ENCODE measurements at places on chromosomes 2 and 18.

GRCh38 chr18:13265008-13265910, 46.7 kb downstream of the LDLRAD4 start:
- no peak for DNase-seq

GRCh38 chr2:227503433-227504406, 31.8 kb downstream of the AGFG1 start:
- no peak for DNase-seq

DNA sequence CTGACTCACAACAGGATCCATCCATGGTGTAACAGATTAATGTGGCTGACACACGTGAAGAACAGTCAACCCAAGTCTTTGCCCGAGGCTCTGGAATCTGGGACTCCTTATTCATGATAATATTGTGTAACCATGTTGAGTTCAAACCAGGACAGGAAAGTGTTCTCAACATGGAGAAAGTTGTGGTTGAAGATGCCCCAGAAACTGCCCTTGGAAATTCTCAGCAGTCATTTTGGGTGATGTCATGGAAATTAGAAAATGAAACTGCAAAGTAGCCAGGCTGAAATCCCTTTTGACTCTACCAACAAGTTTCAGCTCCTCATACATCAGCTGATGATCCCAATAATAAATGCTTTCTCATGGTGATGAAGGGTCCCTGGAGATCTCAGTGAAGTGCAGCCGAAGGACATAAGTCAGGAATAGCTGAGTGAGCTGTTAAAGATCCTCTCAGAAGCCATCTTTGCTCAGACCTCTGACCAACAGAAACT, 307.7 kb downstream of the TNS1 start:
- DNase-seq: no peak

DNA sequence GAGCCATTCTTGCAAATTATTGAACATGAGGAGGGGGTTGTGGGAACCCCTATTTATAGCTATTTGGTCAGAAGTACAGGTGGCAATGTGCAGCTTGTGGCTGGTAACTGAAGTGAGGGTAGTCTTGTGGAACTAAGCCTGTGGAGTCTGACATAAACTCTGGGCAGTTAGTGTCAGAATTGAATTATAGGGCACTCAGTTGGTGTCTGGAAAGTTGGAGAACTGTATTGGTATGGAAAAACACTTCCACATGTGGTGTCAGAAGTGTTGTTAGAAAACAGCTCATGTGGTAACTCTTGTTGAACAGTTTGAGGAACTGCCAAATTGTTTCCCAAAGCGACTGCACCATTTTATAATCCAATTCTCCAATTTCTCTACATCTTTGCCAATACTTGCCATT, 7.5 kb downstream of the RALBP1 start:
- no peak for DNase-seq

GRCh38 chr18:13611142-13611600, 115.2 kb downstream of the FAM210A start:
- DNase-seq: no peak

- DNase-seq: no peak
Observed at GRCh38 chr18:63762518-63762917, 12.7 kb upstream of the SERPINB7 start.

- no peak for DNase-seq
Observed at GRCh38 chr2:191167766-191168165, 17.0 kb upstream of the STAT4 start.

- no peak for DNase-seq
Observed at GRCh38 chr2:228102949-228103348, 78.5 kb downstream of the SPHKAP start.

DNA sequence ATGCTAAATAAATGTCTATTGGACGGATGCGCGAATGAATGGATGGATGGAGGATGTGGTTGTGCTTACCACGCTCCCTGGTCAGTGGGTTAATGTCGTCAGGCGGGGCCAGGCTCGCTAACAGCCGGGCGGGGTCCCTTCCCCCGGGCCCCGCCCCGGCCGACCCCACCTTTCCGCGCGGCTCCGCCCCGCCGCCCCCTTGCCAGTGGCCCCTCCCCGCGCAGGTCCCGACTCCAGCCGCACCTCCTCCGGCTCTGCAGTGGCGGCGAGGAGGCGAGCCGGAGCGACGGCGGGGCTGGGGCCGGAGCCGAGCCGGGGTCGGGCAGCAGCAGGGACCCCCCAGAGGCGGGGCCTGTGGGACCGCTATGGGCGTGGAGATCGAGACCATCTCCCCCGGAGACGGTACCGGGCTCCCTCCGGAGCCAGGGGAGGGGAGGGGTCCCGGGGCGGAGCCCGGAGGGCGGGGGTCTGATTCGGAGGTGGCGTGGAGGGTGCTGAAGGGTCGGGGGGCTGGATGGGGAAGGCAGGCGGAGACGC, at the start of gene FKBP1B:
Gene FKBP1B, plus strand, starts transcription at position 257 of the 537 bp plus-strand sequence. Its CDS starts 109 bp downstream, at position 366.
- DNase-seq: no peak

DNA sequence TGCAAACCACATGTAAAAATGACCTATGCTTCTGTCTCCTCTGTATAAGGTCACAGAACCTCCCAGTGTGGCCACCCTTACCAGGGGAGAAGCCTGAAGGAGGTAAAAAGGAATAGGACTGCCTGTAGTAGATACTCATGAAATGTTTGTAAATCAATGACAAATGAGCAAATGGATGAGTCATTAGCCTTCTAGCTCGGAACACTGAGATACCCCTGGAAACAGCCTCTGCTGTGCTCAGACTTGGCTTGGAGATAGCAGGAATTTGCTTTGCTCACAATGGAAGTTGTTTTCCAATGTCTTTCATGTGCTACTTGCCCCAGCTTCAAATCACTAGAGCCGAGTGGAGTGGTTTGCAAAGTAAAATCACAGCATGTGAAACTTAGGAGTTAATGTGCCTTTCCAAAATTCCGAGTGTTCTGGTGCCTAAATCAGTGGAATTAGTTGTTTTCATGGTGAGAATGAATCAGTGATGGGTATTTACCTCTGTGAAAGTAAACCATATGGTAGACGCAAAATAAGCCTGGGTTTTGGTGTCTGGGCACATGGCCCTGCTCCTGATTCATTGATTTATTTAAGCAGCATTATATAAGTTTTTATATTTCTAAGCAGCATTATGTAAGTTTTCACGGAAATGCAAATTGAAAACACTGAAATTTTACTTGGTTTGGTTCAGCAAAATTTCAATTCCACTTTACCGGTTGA, 154.0 kb upstream of the MAP3K20 start:
- DNase-seq: no peak

DNA sequence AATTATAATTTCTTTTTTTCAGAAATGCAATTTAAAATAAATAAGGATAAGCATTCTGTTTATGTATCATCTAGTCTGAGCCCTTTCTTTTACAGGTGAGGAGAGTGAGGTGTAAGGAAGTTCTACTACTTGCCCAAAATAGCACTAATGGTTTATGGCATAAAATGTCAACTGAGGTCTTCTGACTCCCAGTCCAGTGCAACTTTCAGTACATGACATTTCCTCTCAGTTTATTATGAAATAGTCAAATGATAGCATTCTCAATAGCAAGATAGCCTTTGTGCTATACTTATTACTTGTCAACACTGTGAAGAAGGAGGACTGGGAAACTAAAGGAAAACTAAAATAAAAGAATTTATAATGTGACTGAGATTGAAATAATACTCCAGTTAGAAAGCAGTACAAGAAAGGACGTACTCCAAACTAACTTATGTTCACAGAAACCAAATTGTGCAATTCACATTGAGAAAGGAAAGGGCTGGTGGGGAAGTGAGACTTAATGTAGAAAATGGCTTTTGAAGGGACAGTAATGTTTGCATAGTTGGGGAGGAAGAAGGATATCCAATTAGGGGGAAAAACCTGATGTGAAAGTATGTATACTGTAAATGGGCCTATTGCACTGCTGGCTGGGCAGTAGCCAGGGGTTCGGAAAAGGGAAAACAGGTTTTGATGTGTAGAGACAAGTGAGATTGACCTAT, 166.7 kb upstream of the ZEB2 start:
- DNase-seq: no peak

GRCh38 chr2:106096299-106097037, 97.6 kb downstream of the UXS1 start:
- DNase-seq: no peak

- no peak for DNase-seq
Observed at GRCh38 chr2:58137221-58137620, 90.6 kb downstream of the VRK2 start.

- no peak for DNase-seq
Observed at GRCh38 chr2:21268878-21269224, 145.1 kb downstream of the TDRD15 start.

GRCh38 chr2:168592181-168592831, 136.2 kb downstream of the CERS6 start:
- DNase-seq: no peak

DNA sequence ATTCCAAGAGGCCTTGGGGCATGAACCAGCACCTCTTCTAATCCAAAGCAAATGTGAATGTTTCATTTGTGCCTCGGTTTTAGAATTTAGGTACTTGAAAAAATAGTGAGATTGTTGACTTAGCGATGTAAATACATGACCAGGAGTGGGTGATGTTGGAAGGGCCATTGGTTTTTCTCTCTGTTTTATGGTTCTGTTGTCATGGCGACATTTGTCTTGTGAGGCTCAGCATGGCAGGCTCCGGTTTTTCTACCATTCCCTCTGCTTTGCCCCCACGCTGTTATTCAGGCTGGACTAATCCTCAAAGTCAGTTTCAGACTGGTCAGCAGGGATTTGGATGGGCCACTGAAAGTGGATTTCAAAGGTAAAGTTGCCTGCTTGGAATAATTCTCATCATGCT, 255.4 kb downstream of the ALPK2 start:
- no peak for DNase-seq

DNA sequence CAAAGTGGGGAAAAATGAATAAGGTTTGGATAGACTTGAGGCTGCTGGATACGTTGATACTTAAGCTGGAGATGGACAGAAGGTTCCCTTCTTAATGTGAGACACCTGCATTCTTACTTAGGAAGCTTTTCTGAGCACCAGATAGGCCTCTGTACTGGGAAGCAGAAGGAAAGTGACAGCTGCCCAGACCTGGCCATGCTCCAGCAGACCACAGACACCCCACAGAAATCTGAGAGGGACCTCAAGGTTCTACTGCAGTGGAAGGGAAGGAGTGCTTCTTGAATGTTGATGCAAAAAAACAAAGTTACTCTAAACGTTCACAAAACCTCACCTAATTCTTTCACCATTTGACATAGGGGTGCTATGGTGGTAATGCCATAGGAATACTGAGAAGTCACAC, 642.1 kb upstream of the ID2 start:
- no peak for DNase-seq

GRCh38 chr2:240121675-240122074, 14.4 kb downstream of the COPS9 start:
- DNase-seq: no peak

DNA sequence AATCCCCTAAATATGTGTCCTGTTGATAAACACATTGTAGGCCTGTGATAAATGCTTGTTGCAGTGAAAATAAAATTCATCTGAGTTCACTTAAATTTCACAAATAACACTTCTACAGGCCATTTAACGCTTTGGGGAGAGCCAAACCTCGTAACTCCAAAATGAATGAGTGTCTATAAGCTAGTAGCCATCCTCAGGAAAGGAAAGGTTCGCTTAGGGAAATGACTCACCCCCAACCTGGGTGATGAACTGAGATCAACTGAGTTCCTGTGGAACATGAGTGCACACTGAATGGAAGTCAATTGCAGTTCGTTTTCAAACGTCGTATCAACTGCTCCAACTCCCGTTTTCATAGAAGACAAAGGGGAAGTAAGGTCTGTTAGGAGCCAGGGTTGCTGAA, 527.6 kb upstream of the ID2 start:
- no peak for DNase-seq

DNA sequence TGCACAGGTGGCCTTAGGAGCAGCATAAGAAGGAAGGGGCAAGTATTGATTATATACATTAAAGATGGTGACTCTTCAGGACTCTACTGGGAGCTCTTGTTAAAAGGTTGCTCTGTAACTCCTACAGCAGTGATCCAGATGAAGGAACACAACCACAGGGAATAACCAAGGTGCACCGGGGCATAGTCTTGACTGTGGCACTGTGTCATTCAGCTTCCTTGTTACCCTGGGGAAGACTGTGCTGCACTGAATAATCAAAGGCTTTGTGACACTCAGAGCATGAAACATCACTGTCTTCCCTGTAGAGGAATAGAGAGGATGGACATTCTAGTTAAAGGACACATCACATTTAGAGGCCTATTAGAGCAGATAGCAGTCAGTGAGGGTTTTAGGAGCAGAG, 105.3 kb downstream of the UBE2E3 start:
- no peak for DNase-seq

DNA sequence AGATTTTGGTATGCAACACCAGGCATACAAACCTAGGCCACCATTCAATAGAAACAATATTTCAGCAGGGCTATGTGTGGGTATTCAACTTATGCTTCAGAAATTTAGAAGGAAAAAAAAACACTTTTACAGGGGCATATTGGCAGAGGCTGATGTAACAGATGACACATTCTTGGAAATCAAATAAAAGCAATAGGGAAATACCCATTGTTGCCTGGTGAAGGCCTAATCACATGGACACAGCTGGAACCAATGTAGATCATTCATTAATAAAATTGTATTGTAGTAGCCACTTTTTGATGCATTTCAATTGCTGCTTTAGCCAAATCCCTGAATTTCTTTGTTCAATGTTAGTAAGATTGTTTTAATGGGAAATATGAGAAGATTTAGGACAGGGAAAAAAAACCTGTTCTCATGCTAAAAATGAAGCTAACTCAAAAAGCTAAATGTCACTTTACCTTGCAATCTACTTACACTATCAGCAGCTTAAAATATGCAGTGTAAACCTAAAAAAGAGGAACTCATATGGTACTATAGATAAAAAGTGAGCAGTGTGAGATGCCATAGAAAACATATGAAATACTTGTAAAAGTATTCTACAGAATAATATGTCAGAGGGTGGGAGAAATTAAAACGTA, 289.4 kb downstream of the ZEB2 start:
- DNase-seq: no peak

- DNase-seq: no peak
Observed at GRCh38 chr2:215917953-215918620, 95.3 kb downstream of the MREG start.

- DNase-seq: no peak
Observed at GRCh38 chr2:144372410-144373080, 147.4 kb downstream of the ZEB2 start.

- no peak for DNase-seq
Observed at GRCh38 chr2:191115391-191115790, 35.4 kb downstream of the STAT4 start.

DNA sequence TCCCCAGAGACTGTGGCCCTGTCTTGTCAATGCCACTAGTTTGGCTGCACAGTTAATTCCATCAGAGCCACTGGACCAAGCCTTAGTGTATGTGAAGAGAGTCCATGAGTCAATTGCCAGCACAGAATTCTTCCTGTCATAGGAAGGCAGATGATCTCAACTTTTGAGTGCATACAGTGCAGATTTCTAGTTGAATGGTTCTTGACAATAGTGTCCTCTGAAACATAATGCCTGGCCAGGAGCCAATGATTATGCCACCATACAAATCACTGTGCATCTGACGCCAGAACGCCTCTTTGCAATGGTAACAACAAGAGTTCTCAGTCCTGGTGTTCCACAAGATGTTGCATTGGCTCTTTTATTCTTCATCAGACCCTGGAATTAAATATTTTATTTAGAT, 7.1 kb downstream of the NEUROD1 start:
- no peak for DNase-seq

GRCh38 chr2:137523931-137524330, 440.3 kb upstream of the HNMT start:
- DNase-seq: no peak

GRCh38 chr2:95760806-95761525, 169.2 kb downstream of the TRIM43 start:
- DNase-seq: no peak

- DNase-seq: no peak
Observed at GRCh38 chr2:123080331-123080730, 944.8 kb upstream of the CNTNAP5 start.

Measured in D721Med (cell line).